H9 (cell line): ENCODE measurements at places on chromosomes 6 and 20. TPM values are rescaled to one million over a fixed set of nuclear protein-coding genes. Genes with fewer than 3 reads are reported as not detected.

- no peaks in the 10 kb centered on the region; the same call in 1 of the 2 replicates for H3K4me1 ChIP-seq
- H3K4me3 ChIP-seq, result no peak overlapping the region
- no peaks in the 10 kb centered on the region for H3K27me3 ChIP-seq
- H3K27ac ChIP-seq, result no peak overlapping the region
- H3K36me3 ChIP-seq, result no peaks in the 10 kb centered on the region
Measured at GRCh38 chr6:105514306-105514705, 111.4 kb upstream of the PREP start.

- no peak overlapping the region for H3K4me3 ChIP-seq
- H3K27ac ChIP-seq, result no peak overlapping the region
Measured at GRCh38 chr6:8240301-8240700, 138.0 kb upstream of the EEF1E1 start.

Gene ZNF184
- total RNA-seq, result 6.3 and 6.5 TPM in 2 replicates

DNA sequence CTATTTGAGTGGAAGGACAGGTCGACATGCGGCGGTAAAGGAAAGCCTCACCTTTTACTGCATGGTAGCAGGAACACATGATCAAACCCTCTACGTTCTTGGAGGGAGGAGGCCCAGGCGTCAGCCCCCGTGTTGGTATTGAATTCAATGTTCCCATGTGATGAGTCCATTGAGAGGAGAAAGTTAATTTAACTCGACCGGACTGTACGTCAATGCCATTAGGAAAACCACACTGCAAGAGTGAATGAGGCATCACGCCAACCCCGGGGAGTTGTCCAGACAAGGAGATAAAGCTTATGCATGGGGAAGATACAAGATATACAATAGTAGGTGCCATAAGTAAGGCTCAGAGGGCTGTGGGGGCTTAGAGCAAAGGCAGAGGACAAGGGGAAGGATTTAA, 213.9 kb upstream of the ECI2 start:
- H3K27ac ChIP-seq, result no peak overlapping the region
- peak; percentile 4 for DNase-seq
- H3K4me3 ChIP-seq, result no peak overlapping the region
- H3K36me3 ChIP-seq, result no peaks in the 10 kb centered on the region
- H3K4me1 ChIP-seq, result no peaks in the 10 kb centered on the region; the same call in 1 of the 2 replicates
- H3K27me3 ChIP-seq, result no peaks in the 10 kb centered on the region; the same call in 1 of the 2 replicates

GRCh38 chr6:130322673-130323268, 43.0 kb upstream of the TMEM200A start:
- no peak for DNase-seq
- no peaks in the 10 kb centered on the region for H3K4me1 ChIP-seq
- no peaks in the 10 kb centered on the region for H3K27me3 ChIP-seq
- H3K36me3 ChIP-seq, result no peaks in the 10 kb centered on the region
- no peak overlapping the region for H3K27ac ChIP-seq
- H3K4me3 ChIP-seq, result no peak overlapping the region

GRCh38 chr6:43032326-43032725, 10.9 kb downstream of the RRP36 start:
- no peaks in the 10 kb centered on the region for H3K4me1 ChIP-seq
- no peak overlapping the region for H3K27ac ChIP-seq
- no peak overlapping the region for H3K4me3 ChIP-seq
- H3K36me3 ChIP-seq, result peaks cover 36% of the 10 kb centered on the region; the same call in 2 of the 3 replicates
- no peaks in the 10 kb centered on the region for H3K27me3 ChIP-seq

GRCh38 chr6:11339380-11339779, 106.9 kb upstream of the NEDD9 start:
- H3K27ac ChIP-seq, result no peak overlapping the region
- no peak overlapping the region for H3K4me3 ChIP-seq
- no peak for DNase-seq
- H3K27me3 ChIP-seq, result no peaks in the 10 kb centered on the region

- H3K27me3 ChIP-seq, result no peaks in the 10 kb centered on the region
- H3K36me3 ChIP-seq, result no peaks in the 10 kb centered on the region
- no peak overlapping the region for H3K27ac ChIP-seq
- no peak for DNase-seq
Measured at GRCh38 chr6:17907406-17908229, 79.8 kb downstream of the KIF13A start.

GRCh38 chr6:105645156-105645555, 242.3 kb upstream of the PREP start:
- DNase-seq, result no peak
- H3K4me3 ChIP-seq, result no peak overlapping the region
- H3K36me3 ChIP-seq, result no peaks in the 10 kb centered on the region
- no peak overlapping the region for H3K27ac ChIP-seq

Gene SIRPG
- total RNA-seq, result not detected in 2 replicates

Gene ZNF341
- total RNA-seq, result 5.2 and 6.0 TPM in 2 replicates

- no peaks in the 10 kb centered on the region for H3K27me3 ChIP-seq
- DNase-seq, result no peak
- no peak overlapping the region for H3K27ac ChIP-seq
- H3K36me3 ChIP-seq, result no peaks in the 10 kb centered on the region
- no peaks in the 10 kb centered on the region for H3K4me1 ChIP-seq
Measured at GRCh38 chr6:51349857-51350256, 531.2 kb downstream of the TFAP2B start.

GRCh38 chr6:84785671-84786070, 21.3 kb upstream of the TBX18 start:
- H3K27ac ChIP-seq, result no peak overlapping the region
- no peaks in the 10 kb centered on the region for H3K27me3 ChIP-seq
- DNase-seq, result no peak
- no peaks in the 10 kb centered on the region for H3K4me1 ChIP-seq

GRCh38 chr6:34589140-34589539, 33.0 kb upstream of the SPDEF start:
- no peaks in the 10 kb centered on the region; the same call in 1 of the 2 replicates for H3K4me1 ChIP-seq
- no peaks in the 10 kb centered on the region for H3K27me3 ChIP-seq
- DNase-seq, result no peak
- no peak overlapping the region for H3K4me3 ChIP-seq

- H3K27me3 ChIP-seq, result no peaks in the 10 kb centered on the region
- no peaks in the 10 kb centered on the region for H3K36me3 ChIP-seq
- H3K4me3 ChIP-seq, result no peak overlapping the region
- H3K27ac ChIP-seq, result no peak overlapping the region
- H3K4me1 ChIP-seq, result no peaks in the 10 kb centered on the region
Measured at GRCh38 chr6:136750696-136751521, 41.4 kb downstream of the MAP3K5 start.

Gene TBXT
- 0.31 and 0.48 TPM in 2 replicates for total RNA-seq

Gene UBD
- not detected in 2 replicates for total RNA-seq
